ENCODE measurements at places on chromosomes 7 and 10. TPM values are rescaled to one million over a fixed set of nuclear protein-coding genes. Genes with fewer than 3 reads are reported as not detected.

PRPF18 gene
- 14.4 TPM for total RNA-seq

MBLAC1 gene
- 1.4 TPM for total RNA-seq

ADCK2 gene
- total RNA-seq, result 12.6 TPM

ERVW-1 gene
- total RNA-seq, result not detected

GBX1 gene
- total RNA-seq, result not detected

DNA sequence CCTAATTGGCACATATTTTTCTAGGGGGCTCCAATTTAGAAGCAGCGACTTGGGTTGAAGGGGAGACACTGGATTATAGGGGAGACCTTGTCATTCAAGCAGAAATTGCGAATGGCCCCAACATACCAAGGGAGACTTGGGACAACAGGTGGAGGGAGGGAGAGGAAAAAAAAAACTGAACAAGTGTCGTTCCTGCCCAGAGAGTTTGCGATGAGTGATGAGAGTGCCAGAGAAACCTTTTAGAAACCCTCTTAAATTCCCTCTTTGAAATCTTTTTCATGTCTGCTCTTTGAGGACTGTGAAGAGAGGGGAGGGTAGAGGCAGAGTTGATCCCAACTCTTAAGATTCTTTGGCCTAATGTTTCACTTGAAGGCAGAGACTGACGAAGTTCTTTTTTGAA, 24.3 kb downstream of the RBM20 start:
- DNase-seq, result no peak

- DNase-seq, result no peak
These were observed 79.5 kb upstream of the GPR141 start for GRCh38 chr7:37604078-37604477.

DNA sequence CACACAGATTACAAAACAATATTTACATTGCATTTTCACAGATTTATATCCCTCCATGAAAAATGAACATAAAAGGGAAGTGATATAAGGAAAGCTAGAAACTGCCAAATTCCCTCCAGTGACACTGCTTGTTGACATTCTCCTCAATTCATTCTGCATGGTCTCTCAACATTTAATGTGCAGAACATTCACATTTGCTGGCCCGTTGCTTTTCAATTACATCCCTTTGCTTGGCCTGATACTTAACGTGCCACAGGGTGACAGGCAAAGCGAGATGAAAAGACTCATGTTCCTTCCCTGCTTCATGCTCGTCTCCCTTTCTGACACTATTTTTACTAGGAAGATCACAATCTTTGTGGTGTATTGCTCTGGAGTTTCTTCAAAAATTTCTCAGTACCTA, 1019.7 kb upstream of the LRRN3 start:
- DNase-seq, result no peak

DNA sequence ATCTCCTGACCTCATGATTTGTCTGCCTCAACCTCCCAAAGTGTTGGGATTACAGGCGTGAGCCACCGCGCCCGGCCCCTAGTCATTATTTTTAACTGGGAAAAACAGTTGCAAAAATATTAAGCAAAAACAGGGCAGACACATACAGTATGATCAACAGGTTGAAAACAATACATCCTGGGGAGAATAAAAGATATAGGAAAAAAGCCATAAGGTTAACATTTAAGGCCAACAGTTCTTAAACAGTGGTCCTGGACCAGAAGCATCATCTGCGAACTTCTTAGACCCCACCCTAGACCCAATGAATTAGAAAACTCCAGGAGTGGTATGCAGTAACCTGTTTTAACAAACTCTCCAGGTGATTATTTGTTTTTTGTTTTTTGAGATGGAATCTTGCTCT, 6.5 kb downstream of the UBE2H start:
- DNase-seq, result no peak

- no peak for DNase-seq
These were observed 45.9 kb upstream of the TMEM72 start for GRCh38 chr10:44865289-44865671.

DNA sequence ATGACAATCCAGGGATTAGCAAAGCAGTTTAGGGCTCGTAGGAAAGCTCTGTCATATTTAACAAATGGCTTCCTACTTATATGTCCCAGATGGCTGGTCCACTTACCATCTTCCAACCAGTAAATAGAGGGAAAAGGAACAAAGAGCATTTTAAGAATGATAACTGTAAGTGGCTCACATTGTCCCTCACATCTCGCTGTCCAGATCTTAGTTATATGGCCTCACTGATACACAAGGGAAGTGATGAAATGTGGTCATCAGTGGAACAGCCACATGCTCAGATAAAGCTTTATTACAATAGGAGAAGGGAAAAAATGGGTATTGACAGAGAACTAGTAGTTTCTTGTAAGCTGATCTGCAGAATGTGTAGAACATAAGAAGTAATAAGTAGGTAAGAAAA, 35.8 kb downstream of the IQUB start:
- DNase-seq, result no peak

DNA sequence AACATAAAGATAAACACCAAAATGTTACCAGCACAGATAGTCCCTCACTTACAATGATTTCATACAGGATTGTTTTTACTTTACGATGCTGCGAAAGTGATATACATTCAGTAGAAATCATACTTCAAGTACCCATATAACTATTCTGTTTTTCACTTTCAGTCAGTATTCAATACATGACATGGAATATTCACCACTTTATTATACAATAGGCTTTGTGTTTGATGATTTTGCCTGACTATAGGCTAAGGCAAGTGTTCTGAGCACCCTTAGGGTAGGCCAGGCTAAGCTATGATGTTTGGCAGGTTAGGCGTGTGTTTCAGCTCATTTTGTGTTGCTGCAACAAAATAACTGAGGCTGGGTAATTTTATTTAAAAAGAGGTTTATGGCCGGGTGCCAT, 155.0 kb downstream of the RTKN2 start:
- DNase-seq, result no peak

DNA sequence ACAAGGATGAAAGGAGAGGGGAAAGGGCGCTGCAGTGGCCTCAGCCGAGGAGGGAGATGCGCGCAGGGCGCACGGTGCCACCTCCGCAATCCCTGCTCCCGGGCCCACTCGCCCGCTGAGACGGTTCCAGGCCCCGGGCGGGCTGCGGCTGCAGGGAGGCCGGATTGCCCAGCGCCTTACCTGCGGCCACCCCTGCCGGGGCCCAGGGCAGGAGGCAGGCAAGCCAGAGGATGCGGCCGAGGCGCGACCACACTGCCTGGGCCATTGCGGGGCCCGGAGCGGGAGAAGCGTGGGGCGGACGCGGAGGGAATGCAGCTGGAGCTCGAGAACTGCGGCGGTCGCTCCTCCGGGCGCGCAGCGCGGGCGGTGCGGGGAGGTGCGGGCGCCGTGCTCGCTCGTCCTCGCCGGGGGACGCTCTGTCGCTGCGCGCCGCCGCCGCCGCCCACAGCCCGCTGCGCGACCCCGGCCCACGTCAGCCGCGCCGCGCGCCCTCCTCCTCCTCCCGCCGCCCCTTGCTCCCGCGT, at the start of gene TMEM130:
TMEM130 (minus strand) TSS at position 418 of the 524 bp plus-strand sequence; CDS start at position 265, 153 bp downstream.
- DNase-seq, result no peak

- DNase-seq, result no peak
These were observed 6.5 kb upstream of the ADCY1 start for GRCh38 chr7:45567713-45568112.

GRCh38 chr7:79334334-79334733, 119.1 kb downstream of the MAGI2 start:
- no peak for DNase-seq
